Cortex of kidney (tissue), 1 donor: ENCODE measurements at places on chromosomes 2 and 18.

- no peak for DNase-seq
Observed at GRCh38 chr2:39734445-39734844, 44.6 kb downstream of the THUMPD2 start.

DNA sequence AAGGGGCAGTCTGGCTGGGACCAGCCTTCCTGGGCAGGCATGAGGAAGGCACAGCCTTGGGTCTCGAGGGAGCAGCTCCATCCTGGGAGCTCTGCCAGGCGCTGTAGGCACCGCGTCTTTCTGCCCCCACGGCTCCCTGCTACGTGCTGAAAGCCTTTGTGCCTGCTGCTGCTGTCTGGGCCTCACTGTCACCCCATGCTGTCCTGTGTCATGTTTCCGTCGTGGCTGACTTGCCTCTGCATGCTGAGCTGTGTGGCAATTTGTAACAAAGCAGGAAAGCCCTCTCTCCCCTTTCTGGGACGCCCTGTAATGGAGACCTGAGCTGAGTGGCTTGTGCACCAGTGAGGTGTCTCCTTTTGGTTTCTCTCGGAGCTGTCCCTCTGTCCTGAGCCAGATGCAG, 152.5 kb downstream of the TSN start:
- DNase-seq, result no peak

GRCh38 chr18:24877546-24877945, 417.1 kb downstream of the HRH4 start:
- no peak for DNase-seq

DNA sequence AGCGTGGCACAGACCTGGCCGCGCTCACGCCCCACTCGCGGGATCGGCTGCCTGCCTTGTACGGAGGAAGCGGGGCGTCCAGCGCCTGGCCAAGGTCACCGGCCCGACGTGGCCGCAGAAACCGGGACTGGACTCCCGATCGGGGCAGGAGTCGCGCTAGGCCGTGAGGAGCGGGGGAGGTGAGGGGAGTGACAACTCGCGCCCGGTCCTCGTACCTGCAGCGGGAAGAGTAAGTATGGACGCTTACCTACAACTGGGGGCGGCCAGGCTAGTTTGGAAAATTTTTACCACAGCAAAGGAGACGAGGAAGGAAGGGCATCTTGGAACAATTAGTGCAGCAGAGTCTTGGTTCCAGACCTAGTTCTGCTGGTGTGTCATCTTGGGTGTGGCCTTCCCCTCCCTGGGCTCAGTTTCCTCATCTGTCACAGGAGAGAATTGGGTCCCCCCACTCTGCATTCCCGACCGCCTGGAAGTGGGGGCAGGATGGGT, 693 bp downstream of the UBE2F start:
- DNase-seq, result no peak

- DNase-seq, result no peak
Observed at GRCh38 chr2:217746808-217747207, 256.0 kb downstream of the TNS1 start.

DNA sequence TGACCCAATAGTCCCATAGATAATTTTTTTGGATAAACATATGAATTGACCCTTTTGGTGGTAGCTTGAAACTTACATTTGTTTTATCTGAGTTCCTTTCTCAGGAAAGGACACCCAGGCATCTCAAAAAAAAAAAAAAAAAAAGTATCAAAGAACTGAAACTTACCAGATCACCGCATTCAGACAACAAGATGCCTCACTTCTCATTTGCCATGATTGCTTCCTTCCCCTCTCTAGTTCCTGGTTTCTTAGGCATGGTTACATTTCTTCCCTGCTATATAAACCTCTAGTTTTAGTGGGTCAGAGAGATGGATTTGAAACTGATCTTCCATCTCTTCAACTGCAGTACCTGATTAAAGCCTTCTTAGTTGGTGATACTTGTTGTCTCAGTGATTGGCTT, 240.1 kb downstream of the ACKR3 start:
- no peak for DNase-seq

DNA sequence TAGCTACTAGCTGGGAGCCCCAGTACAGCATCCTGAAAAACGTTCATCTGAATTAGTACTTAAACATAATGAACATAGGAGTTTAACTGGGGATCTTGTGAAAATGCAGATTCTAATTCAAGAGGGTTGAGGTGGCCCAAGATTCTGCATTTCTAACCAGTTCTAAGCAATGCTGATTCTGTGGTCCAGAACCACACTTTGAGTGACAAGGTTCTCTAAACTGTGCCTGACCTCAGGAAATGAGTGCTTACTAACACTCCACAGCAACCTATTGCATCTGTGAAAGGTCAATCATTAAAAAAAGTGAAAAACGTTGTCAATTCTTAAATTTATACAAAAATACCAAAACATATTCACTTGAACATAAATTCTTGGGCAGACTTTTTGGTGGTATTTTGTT, 157.1 kb upstream of the ZFP36L2 start:
- no peak for DNase-seq
